ENCODE measurements at places on chromosomes 2 and 18.

GRCh38 chr2:205461169-205461568 is 221.1 kb upstream of the NRP2 start:
- DNase-seq = no peak

DNA sequence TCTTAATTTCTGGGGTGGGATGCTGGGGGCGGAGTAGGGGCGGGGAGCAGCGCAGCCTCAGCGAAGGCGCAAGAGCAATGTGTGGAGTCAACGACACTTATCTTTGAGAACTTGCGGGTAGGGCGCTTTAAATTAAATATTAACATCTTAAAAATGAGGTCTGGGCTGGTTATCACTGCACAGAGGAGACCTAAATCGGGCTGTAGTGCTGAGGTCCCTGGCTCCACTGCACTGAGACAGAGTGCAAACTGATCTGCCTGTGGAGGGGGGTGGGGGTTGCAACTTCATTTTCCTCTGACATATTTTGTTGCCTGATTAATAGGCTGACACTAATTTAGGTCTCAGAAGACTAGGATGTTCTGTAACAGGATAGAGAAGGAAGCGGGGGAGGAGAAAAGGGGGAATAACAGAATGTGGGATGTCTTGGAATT is 253.0 kb upstream of the FANCL start:
- DNase-seq = no peak

- peak; percentile 14 for DNase-seq
These were observed 1.1 kb downstream of the UXS1 start for GRCh38 chr2:106192752-106193689.

- DNase-seq = peak; percentile 14
These were observed at the start of gene SH3RF3 for GRCh38 chr2:109128616-109129355. TSS of gene SH3RF3 (plus strand) at chr2:109129205.

- no peak for DNase-seq
These were observed 338.4 kb upstream of the SLC39A10 start for GRCh38 chr2:195318440-195319111.

GRCh38 chr2:49801898-49802450 is 647.7 kb upstream of the FSHR start:
- DNase-seq = no peak

- no peak for DNase-seq
These were observed 38.2 kb upstream of the PPM1B start for GRCh38 chr2:44130441-44130840.

DNA sequence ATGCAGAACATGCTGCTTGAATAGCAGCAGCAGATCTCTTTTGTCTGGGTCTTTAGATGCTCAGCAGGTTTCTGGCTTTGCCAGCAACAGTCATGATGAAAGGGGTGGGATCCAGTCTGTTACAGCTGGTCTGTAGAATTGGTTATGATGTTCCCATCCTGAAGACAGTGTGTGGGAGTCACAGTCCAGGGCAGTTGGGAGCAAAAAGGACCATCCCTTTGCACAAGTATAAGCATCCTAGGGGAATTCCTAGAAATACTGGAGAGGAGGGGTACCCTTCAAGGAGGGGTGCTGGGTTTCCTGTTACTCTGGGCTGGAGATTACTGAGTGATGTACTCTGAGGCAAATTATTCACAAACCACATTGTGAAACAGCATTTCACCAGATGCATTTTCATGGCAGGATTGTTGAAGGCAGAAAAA is 119.9 kb upstream of the RND3 start:
- no peak for DNase-seq

DNA sequence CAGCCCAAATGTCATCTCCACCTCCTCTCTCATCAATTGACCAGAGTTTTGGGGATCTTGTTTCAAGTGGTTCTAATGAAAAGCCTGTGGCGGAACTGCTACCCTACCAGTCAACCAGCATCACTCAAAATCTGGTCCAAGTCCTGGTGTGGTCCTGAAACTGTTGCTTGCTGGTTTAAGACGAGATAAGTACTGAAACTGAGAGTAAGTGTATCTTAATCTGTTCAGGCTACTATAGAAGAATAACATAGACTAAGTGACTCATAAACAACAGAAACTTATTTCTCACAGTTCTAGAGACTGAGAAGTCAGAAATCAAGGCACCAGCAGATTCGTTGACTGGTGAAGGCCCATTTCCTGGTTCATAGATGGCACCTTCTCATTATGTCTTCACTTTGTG is 879 bp upstream of the GALNT5 start:
- no peak for DNase-seq

DNA sequence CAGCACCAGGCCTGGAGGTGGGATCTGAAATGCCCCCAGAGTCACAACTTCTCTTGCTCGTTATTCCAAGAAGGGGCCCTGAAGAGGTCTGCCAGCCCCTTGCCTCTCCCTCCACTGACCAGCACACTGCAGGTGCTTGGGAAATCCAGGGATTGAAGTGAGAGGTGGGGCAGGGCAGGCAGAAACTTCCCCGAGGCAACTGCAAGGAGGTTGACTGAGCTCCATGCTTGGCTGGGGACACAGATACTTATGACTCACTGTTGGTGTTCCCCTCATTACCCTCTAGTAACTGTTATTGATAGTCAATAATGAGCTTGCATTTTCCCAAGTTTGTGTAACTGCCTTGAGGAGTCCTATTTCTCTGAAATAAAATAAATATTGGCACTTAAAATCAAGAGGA is 47.5 kb downstream of the MARCO start:
- no peak for DNase-seq

DNA sequence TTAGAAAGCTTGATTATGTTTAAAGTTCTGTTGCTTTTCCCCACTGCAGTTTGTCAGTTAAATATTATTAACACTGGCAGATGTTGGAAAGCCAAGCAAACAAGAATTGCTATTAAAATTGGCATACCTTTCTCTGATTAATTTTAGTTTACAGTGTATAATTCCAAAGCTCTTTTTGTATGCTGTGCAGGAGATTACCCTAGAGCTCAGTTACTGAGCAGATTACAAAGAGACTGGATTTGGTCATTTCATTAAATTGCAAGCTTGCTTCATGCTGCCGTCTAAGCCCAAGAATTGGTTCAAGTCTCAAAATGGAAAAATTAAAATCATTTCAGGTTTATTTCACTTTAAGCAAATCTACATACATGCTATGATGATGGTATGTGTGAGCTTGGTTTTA is 2.3 kb downstream of the ASAP2 start:
- no peak for DNase-seq

Measured in stimulated activated CD4-positive, alpha-beta T cell treated with anti-CD3 and anti-CD28 coated beads, Interleukin-15, amount 100 ng/mL, for 1 hour (primary cell).